ENCODE measurements at places on chromosomes 3 and 15.

DNA sequence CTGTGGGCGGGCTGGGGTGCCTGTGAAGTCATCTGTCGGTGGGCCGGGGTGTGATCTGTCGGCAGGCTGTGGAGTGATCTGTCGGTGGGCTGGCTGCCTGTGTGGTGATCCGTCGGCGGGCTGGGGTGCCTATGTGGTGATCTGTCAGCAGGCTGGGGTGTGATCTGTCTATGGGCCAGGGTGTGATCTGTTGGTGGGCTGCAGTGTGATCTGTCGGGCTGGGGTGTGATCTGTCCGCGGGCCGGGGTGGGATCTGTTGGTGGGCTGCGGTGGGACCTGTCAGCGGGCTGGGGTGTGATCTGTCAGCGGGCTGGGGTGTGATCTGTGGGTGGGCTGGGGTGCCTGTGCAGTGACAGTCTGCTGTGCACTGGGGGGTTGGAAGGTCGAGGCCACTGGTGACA, 204.5 kb downstream of the XXYLT1 start:
- DNase-seq: no peak

DNA sequence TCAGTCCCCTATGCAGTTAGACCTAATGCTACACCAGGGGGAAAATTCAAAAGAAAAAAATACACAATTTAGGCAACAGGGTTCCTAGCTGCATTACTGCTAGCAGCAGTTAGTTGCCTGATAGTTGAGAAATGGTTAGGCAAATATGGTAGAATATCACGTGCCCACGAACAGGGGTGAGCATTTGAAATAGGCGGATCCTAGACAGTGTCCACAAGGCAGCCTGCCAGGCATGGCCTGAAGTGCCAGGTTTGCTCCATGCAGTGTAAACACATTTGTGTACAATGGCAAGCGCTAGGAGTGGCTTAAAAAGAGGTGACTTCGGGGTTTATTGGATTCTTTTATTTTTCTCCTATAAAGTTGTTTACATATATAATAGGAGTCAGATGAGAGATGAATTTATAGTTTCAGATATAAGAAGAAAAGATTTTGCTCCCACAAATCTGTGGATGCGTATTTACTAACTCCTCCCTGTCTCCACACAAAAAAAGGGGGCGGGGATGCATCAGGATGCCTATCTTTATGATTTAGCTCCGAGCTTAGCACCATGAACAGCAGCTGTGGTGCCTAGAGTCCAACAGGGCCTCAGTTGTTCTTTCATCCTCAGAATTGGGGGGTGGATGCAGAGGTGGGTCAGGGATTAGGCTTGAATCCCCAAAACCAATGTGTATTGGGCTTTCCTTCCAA, 3.9 kb upstream of the TGM4 start:
- DNase-seq: no peak

DNA sequence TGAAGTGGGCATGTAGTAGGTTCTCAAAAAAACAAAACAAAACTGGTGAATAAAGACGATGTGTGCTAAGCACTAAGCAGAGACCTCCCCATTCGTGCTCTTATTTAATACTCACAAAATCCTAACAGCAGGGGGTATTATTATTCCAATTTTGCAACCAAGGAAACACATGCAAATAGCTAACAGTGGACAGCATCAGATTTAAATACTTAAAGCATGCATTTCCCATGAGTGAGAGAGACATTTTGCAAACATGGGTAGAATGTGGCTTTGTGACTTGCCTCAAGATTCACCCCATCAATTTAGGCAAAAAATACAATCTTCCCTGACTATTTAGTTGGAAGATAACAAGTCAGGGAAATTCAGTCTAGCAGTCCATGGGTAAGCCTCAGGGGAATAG, 946.2 kb upstream of the CFAP20DC start:
- DNase-seq: no peak

DNA sequence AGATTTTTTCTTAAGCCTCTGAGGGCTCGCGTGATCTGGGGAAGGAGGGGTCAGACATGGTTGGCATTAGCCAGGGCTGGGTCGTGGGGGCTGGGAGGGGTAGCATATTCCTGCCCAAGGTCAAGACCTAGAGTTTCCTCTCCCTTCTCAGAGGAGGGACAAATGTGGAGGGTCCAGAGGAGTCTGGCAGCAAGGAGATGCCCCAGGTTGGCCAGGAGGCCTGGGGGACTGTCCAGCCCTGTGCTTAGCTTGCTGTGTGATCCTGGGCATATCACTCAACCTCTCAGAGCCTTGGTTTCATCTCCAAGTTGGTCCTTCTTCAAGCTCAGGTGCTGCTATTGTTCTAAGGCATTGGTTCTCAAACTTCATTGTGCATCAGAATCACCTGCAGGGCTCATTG, 9.1 kb upstream of the CAMP start:
- DNase-seq: no peak

DNA sequence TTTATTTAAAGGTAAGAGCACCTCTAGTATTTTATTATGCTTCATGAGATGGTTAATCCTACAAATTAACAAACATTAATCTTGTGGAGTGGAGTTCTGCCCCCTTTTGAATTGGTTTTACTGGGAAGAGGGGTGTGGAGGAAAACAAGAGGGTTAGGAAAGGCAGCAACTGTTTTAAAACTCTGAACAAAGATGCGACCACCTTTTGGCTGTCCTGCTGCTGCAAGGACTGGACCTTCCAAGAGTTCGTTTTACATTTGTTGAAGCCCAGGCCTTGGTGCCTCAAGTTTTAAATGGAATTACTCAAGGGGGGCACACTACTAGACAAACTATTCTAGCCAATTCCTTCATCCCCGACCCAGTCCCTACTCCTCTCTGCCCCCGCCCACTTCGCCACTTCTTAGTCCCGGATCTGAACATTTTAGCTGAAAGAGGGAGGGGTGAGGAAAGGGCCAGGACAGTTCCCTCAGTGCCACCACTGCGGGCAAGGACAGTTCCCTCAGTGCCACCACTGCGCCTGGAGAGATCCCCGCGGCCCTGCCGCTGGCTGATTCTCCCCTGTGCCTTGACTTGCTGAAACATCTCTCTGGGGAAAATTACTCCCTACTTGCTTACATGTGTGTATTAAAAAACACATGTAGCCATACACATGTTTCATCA, 11.2 kb downstream of the SOX2 start:
- peak; percentile 15 for DNase-seq

- DNase-seq: no peak
Observed at GRCh38 chr15:25182736-25183445, 228.1 kb downstream of the SNRPN start.

GRCh38 chr3:185216607-185216958, 37.3 kb downstream of the EHHADH start:
- DNase-seq: no peak

GRCh38 chr3:48467473-48468267, 21.1 kb downstream of the ATRIP start:
- no peak for DNase-seq

- DNase-seq: no peak
Observed at GRCh38 chr3:151770956-151771355, 37.2 kb downstream of the AADACL2 start.

- peak; percentile 86 for DNase-seq
Observed at GRCh38 chr15:41558400-41559238, at the start of gene TYRO3. Gene TYRO3 (plus strand): TSS chr15:41559212. CDS start chr15:41559258, 46 bp downstream.

GRCh38 chr3:187251599-187251998, 39.9 kb downstream of the MASP1 start:
- DNase-seq: no peak

DNA sequence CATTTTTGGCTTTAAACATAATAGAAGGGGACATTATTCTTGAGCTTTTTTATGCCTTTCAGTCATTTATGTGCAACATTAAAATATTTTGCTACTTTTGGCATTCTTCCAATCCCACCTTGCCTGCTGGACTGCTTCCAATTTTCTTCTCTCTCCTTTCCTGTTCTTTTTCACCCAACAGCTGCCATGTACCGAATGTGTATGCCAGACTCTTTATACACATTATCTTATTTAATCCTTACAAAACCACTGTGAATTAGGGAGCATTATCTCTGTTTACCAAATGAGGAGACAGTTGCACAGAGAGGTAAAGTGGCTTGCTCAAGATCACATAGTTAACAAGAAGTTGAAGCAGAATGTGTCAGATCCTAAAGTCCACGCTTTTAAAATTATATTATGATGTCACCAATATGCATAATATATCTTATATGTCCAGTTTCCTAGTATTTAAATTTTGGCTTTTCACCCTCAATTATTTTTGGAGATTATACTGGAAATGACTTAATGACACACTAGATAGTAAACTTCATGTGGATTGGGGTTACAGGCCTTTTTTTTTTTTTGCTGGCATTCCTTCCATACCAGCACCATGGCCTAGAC, 231.5 kb downstream of the THRB start:
- no peak for DNase-seq

- no peak for DNase-seq
Observed at GRCh38 chr3:53161820-53162671, 1.0 kb downstream of the PRKCD start.

GRCh38 chr3:43030162-43030935, 51.2 kb downstream of the GASK1A start:
- no peak for DNase-seq

GRCh38 chr3:119945291-119945690, 149.0 kb downstream of the GSK3B start:
- DNase-seq: no peak

DNA sequence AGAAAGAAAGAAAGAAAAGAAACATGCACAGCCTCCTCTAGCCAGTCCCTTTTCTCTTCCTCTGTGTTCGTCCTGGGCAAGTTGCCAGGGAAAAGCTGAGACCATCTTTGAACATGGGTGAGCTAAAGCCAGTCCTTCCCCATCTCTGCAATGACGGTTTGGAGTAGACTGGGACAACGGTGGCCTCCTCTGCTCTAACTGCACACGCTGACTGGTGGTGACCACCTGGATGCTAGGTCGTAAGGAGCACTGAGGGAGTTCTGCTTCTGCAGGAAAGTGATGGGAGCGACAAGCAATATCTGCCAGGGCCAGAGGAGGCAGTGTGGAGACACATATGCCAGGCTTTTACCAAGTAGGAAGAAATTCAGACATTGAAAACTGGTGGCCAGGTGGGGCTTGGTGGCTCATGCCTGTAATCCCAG, 111.7 kb downstream of the NUP210 start:
- DNase-seq: peak; percentile 69

DNA sequence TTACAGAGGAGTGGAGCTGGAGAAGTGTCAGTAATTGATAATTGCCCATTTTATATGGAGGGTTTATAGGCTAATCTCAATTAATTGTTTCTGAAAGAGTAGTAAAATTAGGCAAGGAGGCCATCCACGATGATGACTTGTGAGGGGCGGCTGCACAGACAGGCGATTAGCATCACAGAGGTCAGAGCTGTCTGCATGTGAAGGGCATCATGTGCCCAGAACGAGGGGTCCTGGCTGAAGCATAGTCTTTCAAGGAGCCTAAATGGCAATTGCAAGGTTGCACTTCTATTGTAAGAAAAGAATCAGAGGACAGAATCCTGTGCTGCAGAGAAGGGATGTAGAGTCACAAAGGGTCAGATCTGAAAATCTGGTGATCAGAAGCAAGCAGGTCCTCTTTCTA, 196.6 kb downstream of the EBLN2 start:
- no peak for DNase-seq

DNA sequence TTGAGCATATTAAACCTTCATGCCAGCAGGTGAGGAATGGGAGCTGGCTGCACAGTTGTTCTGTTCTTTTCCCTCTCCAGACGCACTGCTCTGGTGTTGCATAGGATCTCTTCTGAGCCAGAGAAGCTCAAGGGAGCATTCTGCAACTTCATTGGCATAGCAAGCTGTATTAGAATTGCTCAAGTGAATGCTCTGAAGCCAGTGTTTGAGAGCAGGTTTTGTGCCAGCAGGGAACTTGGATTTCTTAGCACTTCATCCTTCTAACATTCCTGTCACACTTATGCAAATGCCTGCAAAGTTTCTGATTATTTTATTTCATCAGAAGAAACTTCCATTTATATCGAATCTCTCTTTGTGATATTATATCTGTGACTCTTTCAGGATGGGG, 366.6 kb downstream of the AGBL1 start:
- no peak for DNase-seq

DNA sequence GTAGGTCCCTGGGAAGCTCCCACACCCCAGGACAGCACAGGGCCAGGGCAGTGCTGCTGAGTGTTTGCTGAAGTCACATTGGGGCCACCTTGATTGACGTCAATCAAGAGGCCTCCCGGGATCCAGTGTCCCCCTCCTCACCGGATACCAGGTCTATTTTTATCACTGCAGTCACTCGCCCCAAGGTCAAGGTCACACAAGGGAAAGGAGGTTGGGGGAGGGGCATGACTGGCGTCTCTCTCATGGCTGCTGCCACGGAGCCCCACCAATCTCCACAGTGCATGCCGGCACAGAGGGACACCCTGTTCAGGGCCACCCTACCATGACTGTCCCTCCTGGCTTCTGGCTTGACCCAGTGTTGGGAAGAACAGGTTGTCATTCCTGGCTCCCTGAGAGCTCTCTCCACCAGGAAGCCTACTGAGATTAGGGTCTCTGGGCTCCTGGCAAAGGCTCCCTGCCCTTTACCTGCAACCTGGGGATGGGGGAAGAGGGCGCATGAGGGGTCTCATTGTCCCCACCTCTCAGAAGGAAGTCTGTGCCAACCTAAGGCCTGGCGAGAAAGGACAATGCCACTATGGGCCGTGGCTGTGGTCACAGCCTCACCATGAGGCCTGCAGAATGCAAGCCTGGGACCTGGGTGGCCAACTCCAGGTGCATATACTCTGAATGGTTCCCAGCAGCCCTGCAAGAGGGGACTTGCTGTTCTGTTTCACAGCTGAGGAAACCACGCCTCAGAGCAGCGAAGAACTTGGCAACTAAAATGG, 1.5 kb downstream of the MYL3 start:
- DNase-seq: no peak

- DNase-seq: no peak
Observed at GRCh38 chr3:5069627-5070026, 52.5 kb upstream of the ARL8B start.

DNA sequence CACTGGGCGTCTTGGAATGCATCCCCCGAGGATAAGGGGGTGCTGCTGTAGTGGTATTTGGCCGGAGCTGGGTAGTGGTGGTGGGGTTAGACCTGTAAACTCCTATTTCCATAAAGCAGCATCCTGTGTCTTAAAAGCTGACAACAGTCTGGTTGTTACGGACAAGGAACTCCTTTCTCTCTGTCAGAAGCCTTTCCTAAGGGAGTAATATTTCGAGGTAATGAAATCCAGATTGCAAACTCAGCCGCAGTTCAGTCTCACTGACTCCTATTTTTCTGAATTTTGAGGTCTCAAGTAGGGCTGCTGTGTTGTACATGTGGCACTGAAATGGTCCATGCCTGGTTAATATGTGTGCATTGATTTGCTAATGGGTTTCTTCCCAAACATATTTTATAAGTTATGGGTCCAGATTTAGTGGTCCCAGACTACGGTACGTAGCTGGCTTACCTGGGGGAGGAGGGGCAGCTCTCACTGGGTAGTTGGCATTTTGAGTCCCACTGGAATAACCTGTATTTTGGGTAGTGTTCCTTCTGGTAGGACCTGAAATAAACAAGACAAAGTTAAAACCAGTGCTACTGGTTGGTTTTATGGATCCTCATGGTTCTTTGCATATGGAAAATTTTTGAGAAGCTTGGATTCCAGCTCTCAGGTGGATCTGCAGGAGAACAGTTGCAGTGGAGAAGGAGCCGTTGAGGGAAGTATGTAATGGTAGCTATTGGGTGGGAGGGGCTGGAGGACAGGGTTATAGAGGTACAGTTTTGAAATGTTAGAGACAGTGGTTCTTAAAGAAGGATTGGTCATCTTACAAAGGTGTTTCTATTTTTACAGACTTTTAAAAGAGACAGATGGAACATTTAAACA, 48.6 kb upstream of the LDHAL6B start:
- DNase-seq: no peak
